ENCODE measurements at places on chromosomes 7 and 10. TPM values are rescaled to one million over a fixed set of nuclear protein-coding genes. Genes with fewer than 3 reads are reported as not detected.

- DNase-seq = no peak
Measured at GRCh38 chr7:80047856-80048459, 86.7 kb upstream of the GNAI1 start.

The DDC gene
- not detected for total RNA-seq

GRCh38 chr7:90678986-90679385 is 82.9 kb downstream of the CDK14 start:
- no peak for DNase-seq

The GRID1 gene
- total RNA-seq = not detected

The CADPS2 gene
- not detected for total RNA-seq

GRCh38 chr10:127375461-127375860 is 173.6 kb upstream of the NPS start:
- no peak for DNase-seq

GRCh38 chr7:75962607-75963380 is 31.6 kb downstream of the TMEM120A start:
- DNase-seq = no peak

GRCh38 chr10:31768467-31768866 is 160.2 kb downstream of the ARHGAP12 start:
- DNase-seq = no peak

GRCh38 chr7:85508642-85509410 is 322.0 kb upstream of the SEMA3D start:
- no peak for DNase-seq

DNA sequence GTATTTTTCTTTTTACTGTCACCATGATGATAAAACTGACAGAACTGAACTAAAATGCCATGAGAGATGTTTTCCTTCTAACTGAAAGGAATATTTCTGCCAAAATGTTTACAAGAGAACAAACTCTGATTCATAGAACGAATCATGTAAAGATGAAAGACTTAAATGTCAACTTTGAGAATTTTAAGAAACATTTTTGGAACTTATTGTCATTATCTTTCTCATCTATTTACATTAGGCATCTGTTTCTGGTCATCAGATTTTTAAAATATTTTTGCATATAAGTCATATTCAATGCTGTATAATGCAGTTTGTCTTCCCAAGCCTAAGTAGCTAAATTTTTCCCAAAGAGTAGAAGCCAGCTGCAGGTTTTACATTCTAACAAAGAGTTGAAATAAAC is 358.5 kb downstream of the TFEC start:
- no peak for DNase-seq

DNA sequence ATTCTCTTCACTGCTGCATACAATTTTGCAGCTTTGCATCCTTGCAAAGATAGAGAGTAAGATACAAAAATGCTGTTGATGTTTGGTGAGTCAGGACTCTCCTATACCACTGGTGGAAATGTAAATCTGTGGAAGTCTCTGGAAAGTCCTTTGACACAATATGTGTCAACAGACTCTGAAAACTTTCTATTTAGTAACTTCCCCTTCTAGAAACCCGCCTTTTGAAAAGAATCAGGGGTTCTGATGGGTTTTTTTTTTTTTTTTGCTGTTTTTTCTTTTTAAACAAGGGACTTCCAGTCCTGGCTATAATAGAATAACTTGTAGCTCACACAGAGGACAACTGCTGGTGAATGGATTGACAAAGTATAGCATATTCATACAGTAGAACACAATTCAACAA is 16.4 kb downstream of the NOD1 start:
- DNase-seq = no peak

The TAC1 gene
- not detected for total RNA-seq

DNA sequence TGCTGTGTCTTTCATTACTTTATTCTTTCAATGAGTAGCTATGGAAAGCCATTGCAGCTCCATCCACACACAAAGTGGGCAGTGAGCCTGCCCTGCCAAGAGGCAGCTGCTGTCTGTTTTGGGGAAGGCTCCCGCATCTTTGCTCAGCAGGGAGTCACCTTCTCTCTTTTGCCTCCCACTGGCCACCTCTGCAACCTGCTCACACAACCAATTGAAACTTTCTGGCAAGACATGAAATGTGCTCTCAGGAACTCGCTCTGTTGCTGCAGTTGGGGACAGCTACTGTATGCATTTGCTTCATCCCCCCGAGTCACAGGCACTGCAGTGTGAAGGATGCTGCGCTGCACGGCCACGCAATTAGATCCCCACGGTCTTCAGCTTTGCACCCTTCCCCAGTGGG is 244.8 kb upstream of the NFE2L3 start:
- DNase-seq = no peak

DNA sequence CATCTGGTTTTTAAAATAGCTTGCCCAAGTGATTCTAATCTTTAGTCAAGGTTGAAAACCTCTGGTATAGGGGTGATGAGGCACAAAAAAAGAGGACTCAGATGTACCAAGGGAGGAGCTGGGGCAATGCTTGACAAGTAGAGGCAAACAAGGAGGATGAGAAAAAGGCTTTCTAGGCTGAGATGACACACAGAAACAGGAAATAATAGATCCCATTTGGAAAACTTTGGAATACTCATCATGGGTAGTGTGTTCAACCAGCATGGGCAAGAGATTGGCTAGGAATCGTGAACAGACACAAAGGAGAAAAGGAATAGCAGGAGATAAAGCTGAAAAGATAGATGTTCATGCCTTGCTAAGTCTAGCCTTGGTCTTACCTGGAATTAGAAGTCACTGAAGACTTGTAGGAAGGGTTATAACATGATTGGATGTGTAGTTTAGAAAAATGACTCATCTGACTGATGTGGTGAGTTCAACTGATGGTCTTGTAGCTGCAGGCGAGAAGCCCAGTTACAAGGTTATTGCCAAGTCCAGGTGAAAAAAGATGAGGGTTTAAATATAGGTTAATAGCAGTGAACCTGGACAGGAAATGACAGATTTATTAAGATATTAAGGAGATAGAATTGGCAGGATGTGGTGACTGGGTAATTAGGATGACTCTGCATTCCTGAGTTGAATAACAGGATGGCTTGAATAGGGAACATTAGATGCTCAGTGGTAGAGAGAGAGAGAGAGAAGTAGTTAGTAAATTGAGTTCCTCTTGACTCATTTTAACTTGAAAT is 214.0 kb upstream of the LRGUK start:
- DNase-seq = no peak

GRCh38 chr7:40889099-40889498 is 754.3 kb downstream of the SUGCT start:
- no peak for DNase-seq

- DNase-seq = no peak
Measured at GRCh38 chr10:125248489-125248888, 88.1 kb upstream of the CTBP2 start.

DNA sequence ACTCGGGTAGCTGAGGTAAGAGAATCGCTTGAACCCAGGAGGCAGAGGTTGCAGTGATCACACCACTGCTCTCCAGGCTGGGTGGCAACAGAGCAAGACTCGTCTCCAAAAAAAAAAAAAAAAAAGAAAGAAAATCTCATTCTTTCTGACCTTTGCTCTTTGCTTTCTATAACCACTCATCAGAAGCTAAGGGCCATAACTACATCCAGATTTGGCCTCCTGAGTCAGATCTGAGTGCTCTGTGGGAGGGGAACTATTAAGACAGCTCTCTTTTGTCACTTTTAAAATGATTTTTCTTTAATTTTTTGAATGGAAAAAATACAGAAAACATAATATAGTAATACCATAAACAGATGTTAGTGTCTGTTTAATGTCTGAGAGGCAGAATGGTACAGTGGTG is 210.1 kb downstream of the KIAA1217 start:
- no peak for DNase-seq

DNA sequence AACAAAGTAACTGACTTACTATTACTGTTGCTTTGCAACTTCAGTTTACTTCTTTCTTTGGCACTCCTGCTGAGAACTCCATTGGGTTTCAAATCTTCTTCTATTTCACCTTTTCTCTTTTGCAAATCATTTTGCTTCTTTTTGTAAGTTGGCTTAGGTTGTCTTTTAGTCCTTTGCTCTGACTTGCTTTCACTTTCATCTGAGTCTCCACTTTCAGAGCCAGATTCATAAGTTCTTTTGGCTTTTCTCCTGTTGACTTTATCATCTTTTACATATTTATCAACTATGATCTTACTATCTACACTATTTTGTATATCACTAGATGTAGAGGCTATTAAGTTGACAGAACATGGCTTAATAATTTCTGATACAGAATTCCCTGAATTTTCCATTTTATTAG is 73.4 kb downstream of the NRBF2 start:
- DNase-seq = no peak

DNA sequence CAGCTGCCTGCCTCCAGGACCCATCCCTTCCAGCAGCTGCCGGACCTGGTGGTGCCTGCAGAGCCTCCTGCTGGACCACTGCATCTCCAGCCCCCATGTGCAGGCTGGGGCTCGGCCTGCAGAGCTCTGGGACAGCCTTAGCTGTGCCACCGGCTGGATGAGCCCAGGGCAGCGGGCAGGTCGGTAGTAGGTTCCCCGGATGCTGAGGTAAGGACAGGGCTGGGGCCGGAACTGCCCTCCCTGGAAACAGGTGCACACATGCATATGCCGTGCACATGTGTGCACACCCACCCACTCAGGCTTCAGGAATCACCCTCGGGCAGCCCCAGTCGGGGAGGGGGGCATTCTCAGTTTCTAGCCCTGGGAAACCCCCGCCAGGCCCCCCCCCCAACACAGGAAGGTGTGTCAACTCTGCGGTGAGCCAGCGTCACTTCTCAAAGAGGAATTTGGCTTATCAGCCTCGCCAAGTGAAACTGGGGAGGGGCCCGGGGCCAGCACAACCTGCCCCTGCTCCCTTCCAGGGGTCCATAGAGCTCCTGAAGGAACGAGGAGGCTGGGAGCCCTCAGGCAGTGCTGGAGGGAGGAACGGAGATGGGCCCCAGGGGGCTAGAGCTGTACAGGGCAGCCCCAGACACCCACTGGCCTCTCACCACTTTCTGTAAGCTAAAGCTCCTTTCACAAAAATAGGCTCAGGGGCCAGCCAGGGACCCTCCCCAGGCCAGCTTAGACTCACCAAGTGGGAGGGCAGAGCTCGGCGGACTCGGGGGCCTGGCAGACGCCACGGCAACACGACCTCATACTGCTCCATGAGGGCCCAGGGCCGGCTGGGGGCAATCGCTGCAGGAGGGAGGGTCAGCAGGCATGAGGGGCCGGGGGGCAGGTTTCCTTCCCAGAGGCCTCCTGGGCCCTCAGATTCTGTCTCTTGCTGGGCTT is 1.7 kb downstream of the ADAM8 start:
- peak; percentile 87 for DNase-seq

GRCh38 chr10:118729641-118730258 is 25.0 kb downstream of the CACUL1 start:
- no peak for DNase-seq

The LEP gene
- not detected for total RNA-seq

DNA sequence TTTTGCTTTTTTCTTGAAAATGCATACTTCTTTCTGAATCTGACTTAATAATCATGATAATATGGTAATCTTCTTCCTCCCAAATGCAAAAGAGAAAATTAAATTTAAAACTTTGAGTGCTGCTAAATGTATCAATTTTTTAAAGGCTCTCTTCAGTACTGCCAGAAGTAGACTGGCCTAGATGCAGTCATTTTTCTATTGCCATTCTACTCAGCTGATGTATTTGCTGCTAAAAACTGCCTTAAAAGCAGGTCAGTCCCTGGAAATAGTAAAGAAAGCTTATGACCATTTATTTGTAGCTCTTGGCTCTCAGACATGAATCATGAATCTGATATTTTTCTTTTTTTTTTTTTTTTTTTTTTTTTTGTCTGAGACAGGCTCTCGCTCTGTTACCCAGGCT is 28.5 kb downstream of the NAPEPLD start:
- DNase-seq = no peak

DNA sequence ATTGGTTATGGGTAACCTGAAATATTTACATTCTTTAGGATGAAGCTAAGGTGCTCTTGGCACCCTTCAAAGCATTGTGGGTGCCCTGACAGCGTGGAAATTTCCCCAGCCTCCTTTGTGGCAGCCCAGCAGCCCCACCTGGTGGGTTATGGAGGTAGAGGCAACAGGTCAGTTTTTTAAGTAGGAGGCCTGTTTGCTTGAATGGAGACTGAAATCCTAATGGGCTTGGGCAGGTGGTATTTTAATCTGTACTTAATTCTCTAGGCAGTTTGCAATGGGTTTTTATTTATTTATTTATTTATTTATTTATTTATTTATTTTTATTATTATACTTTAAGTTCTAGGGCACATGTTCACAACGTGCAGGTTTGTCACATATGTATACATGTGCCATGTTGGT is 139.4 kb downstream of the EPC1 start:
- DNase-seq = no peak

The TRIM50 gene
- not detected for total RNA-seq

DNA sequence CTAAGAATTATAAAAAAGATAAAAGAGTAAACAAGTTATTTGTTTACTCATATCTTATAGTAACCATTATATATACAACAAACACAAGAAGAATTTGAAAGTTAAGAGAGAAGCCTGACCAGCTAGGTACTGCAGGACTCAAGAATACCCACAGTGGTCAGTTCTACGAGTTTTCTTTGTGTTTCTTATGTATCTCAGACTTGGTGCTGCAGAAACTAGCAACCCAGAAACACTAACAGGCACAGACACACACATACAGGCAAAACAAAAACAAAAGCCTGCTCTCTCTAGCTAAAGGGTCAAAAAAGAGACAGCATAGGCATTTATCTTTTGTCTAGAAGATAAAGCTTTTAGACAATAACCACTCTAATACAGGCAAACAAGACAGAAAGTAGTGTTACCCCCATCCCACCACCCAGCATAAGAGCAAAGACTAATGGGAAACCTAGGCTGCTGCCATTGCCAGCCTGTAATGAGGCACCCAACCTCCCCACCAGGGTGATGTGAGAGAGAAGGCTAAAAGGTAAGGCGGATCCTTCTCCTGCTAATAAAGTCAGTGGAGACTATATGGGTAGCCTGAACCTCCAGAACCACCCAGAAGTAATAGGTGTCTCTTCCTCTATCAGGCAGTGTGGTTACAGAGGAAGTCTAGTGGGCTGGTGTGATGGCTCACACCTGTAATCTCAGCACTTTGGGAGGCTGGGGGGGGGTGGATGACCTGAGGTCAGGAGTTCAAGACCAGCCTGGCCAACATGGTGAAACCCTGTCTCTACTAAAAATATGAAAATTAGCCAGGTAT is 113.9 kb downstream of the DNAJC1 start:
- no peak for DNase-seq

The CARD11 gene
- total RNA-seq = 79.3 TPM

DNA sequence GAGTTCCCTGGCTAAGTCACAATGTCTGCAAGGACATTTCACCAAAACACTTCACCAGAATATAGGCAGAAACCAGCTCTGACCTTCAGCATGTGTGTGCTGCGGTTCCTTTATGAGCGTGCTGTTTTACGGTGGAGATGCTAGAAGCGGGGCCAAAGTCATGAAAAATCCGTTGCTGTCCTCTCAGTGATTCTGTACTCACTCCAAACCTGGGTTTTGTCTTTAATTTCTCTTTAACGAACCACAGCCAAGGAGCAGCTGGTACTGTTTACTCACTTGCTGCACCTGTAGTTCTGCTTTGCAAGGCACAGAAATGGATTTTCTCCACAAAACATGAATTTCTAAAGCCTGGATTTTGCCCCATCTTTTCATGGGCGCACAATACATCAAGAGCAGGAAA is 639.9 kb downstream of the PHTF2 start:
- no peak for DNase-seq
